Caki2 (cell line): ENCODE measurements at places on chromosomes 5 and 9. TPM values are rescaled to one million over a fixed set of nuclear protein-coding genes. Genes with fewer than 3 reads are reported as not detected.

DNA sequence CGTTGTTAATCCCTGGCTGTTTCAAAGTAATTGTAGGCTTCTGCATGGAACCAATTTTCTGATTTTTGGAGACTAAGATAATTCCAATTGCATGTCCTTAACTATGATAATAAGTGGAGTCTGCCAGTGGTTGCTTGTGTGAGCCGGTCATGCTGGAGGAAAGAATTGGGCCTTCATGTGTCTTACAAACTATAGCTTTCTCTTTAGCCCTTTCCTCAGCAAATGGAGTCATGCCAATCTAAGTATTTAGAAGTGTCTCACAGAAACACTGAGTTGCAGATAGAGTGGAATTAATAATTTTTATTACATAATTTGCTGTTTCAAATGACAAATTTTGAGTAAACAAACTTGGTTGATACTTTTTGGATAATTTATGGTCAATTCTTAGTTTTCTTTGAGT is 200.4 kb downstream of the FBXL7 start:
- no peak for DNase-seq

DNA sequence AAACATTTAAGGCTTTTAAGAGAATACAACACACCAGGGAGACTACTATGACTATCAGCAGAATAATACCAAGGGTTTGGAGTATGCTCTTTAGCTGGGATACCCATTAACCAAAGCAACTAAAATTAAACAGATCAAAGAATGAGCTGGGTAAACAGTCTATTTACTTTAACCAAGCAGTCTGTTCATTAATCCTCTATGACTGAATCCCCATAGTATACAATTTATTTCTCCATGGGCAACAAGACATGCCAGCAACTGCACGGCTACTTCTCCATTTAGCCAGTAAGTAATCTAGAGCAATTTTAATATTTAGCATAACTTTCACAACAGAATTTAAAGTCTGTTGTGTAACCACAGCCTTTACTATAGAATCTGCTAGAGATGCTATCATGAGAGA is 77.6 kb downstream of the CDO1 start:
- DNase-seq = no peak

GRCh38 chr9:100100146-100100667 is 1.2 kb downstream of the INVS start:
- DNase-seq = no peak

DNA sequence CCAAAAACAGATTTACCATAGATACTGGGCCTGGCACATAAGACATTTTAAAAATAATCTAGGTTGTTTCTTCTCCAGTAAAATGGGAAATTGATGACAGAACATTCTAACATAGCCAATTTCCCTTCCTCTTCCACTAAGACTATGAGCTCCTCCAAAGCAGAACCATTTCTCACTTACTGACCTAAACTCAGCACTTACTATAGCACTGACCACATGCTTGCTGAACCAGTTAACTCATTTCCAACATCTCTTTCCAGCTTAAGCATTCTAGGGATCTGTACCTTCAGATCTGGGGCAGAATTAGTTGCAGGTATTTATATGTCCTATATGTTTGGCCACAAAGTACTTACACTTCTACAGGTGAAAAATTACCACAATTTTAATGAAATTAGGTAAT is 58.9 kb downstream of the TTC39B start:
- no peak for DNase-seq

DNA sequence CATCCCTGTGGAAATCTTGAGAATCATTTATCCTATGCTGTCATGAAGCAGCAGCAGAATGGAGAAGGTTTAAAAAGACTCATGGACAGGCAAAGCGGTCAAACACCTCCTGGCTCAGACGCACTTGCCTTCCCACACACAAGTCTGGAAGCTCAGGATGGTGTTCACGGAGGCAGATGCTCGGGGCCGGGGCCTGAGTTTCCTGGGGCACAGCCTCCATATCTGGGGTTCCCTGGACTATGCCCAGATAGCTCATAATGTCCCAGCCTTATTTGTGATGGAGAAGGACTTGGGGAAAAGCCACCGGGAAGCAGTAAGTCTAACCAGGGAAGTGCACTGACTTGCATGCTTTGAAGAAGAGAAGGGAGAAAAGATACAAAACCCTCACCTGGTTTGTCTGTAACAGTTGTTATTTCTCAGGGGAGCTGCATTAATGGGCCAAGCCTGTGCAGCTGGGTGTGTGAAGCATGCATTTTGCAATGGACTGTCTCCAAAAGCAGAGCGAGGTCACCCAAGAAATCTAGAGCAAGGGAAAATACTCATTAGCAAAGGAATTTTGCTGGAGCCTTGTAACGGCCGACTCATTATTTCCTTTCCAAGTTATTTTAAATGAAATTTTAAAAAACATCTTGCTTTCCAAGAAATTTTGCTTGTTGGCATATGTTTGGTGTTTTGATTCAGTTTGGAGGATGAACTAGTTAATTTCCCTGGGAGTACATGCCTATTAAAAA is 3.4 kb downstream of the S1PR3 start:
- no peak for DNase-seq

DNA sequence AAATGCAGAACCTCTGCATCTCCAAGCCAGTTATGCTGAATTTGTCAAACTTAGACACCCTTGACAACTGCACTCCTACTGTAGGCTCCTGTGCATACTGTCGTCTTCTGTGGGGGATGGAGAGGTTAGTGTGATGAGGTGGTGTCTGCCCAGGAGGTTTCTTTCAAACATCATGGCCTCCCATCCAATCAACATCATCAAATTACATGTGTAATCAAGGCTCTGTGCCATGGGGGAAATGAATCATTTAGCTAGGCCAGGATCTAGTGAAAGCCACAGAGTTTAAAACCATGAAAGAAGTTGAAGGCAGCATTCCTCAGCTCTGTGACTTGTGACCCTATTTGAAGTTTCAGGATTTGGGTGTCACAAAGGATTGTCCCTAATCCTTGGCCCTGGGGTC is 240.6 kb downstream of the MARCHF11 start:
- DNase-seq = no peak

GRCh38 chr9:16623989-16624743 is 246.3 kb downstream of the BNC2 start:
- DNase-seq = peak; percentile 34

DNA sequence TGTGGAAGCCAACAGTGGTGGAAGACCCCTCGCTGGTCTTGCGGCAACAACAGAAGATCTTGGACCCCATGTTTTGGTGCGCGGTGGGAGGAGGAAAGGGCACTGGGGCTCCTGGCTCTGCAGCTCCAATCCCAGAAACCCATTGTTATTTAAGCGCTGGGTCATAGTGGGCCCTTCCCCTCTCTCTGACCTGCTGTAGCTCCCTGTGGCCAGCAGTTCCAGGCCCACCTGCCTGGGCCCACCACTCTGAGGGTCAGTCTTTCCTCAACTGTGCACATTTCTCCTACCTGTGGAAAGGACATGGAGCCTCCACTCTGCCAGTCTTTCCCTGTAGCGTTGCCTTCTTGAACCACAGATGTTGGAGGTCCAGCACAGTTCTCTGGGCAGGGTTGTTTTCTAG is at the start of gene TEX53:
Gene TEX53, minus strand, starts transcription at position 101 of the 400 bp plus-strand sequence. Its CDS starts 31 bp downstream, at position 70.
- DNase-seq = no peak

DNA sequence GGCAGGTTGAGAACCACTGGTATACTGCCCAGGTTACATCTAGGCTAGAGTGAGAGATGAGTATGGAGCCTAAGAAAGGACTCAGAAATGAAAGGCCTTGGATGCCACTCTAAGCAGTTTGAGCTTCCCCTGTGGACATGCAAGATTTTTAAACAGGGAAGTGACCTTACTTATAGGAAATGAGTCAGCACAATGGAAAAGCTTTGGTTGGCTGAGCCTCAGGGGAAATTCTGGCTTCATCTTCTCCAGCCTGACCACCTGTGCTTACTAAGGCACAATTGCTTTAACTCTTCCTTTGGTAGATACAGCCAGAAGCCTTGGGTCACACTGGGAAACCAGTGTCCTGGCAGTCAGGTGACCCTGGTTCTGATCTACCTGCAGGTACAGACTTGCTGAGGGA is 380.2 kb upstream of the ZNF462 start:
- DNase-seq = no peak

GRCh38 chr5:77168161-77168878 is 42.2 kb upstream of the PDE8B start:
- DNase-seq = no peak

The NR2F1-AS1 gene
- total RNA-seq = 0.67 TPM in 1 of 2 replicates, not detected in the other

The PNPLA7 gene
- 0.09 and 0.98 TPM in 2 replicates for total RNA-seq

The TLE1 gene
- 40.6 and 67.8 TPM in 2 replicates for total RNA-seq
